ENCODE measurements at places on chromosomes 6 and 20.
A peak's percentile ranks its signal among the peaks of the same experiment; 100 is the strongest.

DNA sequence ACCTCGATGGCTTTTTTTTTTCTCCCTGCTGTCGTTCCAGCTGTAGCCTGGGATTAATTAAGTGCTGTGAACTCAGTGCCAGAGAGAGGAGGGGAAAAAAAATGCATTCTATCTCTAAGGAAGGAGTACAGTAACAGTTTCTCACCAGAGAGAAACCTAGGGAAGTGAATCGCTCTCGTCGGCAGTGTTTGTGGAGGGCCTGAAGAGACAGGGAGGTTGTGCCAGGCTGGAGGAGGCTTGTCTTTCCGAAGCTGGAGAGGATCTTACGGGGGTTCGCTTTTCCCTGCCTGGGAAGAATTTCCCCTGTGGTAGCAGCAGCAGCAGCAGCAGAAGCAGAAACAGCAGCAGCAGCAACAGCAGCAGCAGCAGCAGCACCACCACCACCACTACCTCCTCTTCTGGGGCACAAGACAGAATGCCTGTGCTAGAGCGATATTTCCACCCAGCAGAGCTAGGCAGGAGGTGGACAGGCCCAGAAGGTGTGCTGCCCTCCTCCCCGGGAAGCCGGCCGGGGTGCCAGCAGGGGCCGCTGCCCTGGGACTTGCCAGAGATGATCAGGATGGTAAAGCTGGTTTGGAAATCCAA lies 186.5 kb downstream of the PDE7B start:
- no peak for DNase-seq

GRCh38 chr6:115358616-115359015 lies 702.1 kb downstream of the FRK start:
- DNase-seq = no peak

- peak; percentile 61 for DNase-seq
Measured at GRCh38 chr20:49979030-49979832, 3.5 kb upstream of the SNAI1 start.

- DNase-seq = peak; percentile 34
Measured at GRCh38 chr6:5851261-5851757, 155.4 kb downstream of the NRN1 start.

- no peak for DNase-seq
Measured at GRCh38 chr6:69084746-69085335, 449.8 kb downstream of the ADGRB3 start.

- DNase-seq = no peak
Measured at GRCh38 chr6:15661853-15662325, 939 bp downstream of the DTNBP1 start.

- DNase-seq = no peak
Measured at GRCh38 chr6:158631678-158632537, 12.6 kb downstream of the DYNLT1 start.

DNA sequence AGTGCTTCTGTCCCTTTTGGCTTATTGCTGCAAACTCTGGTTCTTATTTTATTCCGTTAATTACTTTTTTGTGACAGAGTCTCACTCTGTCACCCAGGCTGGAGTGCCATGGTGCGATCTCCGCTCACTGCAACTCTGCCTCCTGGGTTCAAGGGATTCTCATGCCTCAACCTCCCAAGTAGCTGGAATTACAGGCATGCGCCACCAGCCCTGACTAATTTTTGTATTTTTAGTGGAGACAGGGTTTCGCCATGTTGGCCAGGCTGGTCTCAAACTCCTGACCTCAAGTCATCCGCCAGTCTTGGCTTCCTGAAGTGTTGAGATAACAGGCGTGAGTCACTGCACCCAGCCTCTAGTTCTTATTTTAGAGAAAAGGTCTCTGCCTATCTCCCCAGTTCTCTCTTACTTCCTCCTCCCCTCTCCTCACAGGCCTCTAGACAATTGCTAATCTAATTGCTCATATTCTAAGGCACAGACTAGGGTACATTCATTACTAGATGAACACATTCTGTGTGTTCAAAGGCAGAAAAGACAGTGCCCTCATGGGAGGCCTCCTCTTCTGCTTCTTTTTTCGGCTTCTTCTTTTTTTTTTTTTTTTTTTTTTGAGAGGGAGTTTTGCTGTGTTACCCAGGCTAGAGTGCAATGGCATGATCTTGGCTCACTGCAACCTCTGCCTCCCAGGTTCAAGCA lies 27.0 kb downstream of the EDEM2 start:
- DNase-seq = no peak

DNA sequence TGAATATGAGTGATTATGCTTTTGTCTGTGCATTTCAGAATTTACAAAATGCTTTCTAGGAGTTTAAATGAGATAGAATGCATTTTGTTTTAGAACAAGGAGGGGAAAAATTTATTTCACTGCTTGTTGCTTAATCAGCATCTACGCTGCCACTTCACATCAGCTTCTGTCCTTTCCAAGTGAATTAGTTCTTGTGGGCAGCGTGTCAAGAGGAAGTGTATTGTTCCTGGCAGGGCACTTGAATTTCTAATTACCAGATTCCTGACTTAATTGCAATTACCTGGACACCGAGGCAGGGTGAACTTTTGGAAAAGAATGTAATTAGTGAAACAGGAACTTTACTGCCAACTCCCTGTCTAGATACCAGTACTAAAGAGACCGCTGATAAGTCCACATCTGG lies 263.5 kb downstream of the TMEM242 start:
- DNase-seq = no peak

DNA sequence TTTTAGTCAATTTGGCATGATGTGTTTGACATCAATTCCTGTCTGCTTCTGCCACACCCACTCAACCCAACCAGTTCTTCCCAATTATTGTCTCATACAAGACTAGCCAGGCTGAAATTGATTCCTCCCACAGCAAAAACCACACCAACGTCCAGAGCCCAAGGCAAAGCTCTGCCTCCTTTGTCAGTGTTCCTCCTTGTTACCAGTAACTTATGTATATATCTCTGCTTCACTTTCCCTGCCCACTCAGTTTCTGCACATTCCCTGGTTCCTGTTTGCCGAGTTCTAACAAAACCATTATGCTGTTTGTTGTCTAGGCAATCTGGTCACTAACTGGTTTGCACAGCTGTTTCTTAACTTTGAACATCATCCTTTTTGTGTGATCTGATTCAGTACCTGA lies 547.9 kb upstream of the PTCHD4 start:
- DNase-seq = peak; percentile 2

DNA sequence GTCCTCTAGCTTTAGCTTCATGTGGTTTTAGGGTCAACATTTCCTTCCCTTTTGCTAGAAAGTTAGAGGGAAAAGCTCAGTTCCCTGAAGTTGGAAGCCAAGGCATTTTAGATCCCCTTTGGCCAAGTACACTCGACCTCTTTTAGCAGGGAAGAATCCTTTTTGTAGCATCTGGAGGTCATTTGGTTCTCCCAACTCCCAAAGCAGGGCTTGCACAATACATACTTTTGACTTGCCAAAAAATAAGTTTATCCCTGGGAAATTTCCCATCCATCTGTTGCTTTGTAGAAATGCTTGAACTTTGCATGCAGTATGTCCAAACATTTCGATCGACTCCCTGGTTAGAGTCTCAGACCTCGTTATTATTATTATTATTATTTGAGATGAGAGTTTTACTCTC lies 4.6 kb upstream of the EDEM2 start:
- no peak for DNase-seq

All from anterior cingulate cortex (tissue), 58 donors.